ENCODE measurements at places on chromosomes 5 and 9.
A peak's percentile ranks its signal among the peaks of the same experiment; 100 is the strongest.

DNA sequence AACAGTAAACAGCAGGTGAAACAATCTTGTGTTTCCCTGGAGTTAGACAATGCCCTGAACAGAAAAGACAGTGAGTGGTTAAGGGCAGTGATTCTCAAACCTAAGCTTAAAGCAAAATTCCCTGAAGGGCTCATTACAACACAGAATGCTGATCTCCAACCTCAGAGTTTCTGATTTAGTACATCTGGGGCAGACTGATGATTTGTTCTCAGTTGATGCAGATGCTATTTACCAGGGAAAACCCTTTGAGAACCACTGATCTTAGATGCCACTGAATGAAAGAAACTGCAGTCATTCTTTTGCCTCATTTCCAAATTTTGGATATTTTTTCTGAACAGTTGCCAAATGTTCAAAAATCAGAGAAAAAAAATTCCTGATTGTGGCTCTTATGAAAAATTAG lies 18.7 kb upstream of the ADAM19 start:
- DNase-seq: no peak

DNA sequence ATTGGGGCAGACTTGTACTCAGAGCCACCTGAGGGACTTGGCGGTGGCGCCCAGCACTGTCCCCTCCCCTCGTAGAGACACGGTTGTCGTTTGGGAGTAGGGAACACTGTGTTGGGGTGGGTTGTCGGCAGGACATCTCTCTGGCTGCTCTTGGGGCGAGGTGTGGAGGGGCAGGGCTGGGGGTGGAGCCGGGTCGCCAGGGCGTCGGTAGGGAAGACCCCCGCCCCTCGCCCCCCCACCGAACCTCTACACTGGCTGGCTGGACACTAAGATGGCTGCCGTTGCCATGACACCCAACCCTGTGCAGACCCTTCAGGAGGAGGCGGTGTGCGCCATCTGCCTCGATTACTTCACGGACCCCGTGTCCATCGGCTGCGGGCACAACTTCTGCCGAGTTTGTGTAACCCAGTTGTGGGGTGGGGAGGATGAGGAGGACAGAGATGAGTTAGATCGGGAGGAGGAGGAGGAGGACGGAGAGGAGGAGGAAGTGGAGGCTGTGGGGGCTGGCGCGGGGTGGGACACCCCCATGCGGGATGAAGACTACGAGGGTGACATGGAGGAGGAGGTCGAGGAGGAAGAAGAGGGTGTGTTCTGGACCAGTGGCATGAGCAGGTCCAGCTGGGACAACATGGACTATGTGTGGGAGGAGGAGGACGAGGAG lies 778 bp downstream of the TRIM41 start:
- DNase-seq: peak; percentile 83

DNA sequence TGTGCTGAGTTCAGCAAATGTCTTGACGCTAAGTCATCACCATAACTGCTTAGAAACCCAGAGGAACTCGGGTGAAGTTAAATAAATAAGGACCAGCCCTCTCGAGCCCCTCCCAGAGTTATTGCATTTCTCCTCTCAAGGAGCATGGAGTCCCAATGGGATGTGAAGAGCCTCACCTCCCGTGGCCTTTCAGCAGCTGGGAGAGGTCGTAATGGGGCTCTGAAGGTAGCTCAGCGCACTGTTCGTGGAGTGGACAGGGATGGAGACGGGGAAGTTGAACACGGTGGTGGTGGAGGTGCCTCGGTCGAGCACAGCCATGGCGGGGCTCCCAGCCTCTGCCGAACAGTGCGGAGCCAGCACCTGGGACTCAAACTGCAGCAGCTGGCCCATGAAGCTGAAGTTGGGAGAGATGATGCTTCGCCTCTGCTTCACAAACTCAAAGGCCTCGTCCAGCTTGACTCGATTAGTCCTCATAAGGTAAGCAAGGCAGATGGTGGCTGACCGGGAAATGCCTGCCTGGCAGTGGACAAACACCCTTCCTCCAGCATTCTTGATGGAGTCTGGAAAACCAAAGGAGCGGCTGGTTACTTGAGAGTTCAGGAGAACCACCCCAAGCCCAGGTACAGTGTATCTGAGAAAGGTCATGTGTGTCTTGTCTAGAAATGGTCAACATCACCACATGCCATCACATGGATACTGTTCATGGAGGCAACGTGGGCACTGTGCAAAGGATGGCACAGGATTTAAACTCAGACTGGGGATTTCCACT lies 2.2 kb downstream of the DUSP1 start:
- DNase-seq: peak; percentile 71

- DNase-seq: no peak
These were observed 59.9 kb downstream of the ROPN1L start for GRCh38 chr5:10501554-10502075.

GRCh38 chr5:135004376-135004775 lies 29.7 kb downstream of the PITX1 start:
- DNase-seq: no peak

- DNase-seq: peak; percentile 88
These were observed 60.2 kb upstream of the TBC1D2 start for GRCh38 chr9:98315551-98316060.

GRCh38 chr5:139897982-139898381 lies 102.4 kb downstream of the PSD2 start:
- no peak for DNase-seq

- peak; percentile 79 for DNase-seq
These were observed 546 bp downstream of the DNAJB5 start for GRCh38 chr9:34989946-34990635.

GRCh38 chr9:21119093-21119770 lies 22.4 kb downstream of the IFNW1 start:
- no peak for DNase-seq

- no peak for DNase-seq
These were observed 440.4 kb downstream of the HINT1 start for GRCh38 chr5:130724658-130725057.

DNA sequence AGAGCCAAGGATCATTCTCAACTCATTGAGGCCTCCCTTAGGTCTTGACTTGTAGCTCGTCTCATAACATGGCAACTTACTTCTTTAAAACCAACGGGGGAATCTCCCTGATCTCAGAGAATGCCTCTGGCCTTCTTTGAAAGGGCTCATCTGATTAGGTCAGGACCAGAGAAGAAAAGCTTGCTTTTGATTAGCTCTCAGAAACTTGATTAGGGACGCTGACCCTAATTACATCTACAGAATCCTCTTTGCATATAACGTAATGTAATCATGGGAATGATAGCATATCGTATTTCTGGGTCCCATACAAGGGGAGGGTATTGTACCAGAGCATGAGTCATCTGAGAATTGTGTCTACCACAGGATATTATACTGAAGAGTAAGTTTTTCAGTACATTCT lies 125.1 kb upstream of the SH3GL2 start:
- DNase-seq: no peak

- no peak for DNase-seq
These were observed 273.2 kb upstream of the PANK3 start for GRCh38 chr5:168852329-168852728.

GRCh38 chr5:55927861-55928655 lies 66.7 kb downstream of the IL6ST start:
- no peak for DNase-seq

DNA sequence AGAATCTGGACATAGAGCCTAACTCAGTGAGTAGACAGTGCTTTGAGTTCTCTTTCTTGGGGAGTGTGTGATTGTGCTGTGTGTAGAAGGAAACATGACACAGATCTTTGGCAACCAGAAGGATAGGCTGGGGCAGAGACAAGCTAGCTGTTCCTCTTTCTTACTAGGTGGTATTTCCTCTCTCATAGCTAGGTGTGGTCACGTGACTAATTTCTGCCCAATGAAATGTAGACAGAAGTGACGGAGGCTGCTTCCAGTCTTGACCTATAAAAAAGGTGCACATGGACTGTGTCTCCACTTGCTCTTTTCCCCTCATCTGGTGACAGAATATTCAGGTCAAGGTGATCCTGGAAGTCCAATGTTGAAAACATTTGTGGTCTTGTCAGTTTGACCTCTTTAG lies 92.5 kb upstream of the NFIB start:
- no peak for DNase-seq

DNA sequence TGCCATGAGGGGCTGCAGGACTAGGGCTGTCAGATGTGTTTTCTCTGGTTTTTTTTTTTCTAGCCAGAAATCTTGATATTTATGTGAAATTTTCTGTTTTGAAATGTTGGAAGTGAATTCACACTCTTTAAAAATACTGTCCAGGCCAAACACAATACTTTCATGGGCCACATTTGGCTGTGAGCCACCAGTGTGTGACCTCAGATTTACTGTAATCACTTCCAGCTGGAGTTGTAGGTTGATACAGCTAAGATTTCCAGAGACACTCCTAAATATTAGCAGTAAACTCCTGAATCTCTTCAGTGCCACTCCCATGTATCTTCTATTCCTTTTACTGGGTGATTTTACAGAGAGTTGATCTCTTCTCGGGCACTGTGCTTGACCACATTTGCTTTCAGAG lies 92.2 kb upstream of the CKMT2 start:
- no peak for DNase-seq

DNA sequence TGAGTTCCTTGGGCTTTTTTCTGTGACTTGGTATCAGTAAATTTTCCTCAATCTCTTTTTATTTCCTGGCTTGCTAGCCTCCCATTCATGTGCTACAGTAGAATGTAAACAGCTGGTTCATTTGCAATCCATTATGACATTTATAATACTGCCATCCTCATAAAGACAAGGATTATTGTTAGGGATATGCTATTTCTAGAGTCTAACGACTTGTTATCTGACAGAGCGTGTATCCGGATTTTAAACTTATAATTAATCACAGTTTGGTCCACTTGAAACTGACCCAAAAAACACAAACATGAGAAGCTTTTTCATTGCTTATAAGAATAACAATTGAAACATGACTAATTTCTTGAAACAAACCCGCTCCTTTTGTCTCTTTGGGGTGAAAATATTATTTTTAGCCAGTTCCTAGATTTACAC lies 585.8 kb downstream of the TLE4 start:
- DNase-seq: no peak

DNA sequence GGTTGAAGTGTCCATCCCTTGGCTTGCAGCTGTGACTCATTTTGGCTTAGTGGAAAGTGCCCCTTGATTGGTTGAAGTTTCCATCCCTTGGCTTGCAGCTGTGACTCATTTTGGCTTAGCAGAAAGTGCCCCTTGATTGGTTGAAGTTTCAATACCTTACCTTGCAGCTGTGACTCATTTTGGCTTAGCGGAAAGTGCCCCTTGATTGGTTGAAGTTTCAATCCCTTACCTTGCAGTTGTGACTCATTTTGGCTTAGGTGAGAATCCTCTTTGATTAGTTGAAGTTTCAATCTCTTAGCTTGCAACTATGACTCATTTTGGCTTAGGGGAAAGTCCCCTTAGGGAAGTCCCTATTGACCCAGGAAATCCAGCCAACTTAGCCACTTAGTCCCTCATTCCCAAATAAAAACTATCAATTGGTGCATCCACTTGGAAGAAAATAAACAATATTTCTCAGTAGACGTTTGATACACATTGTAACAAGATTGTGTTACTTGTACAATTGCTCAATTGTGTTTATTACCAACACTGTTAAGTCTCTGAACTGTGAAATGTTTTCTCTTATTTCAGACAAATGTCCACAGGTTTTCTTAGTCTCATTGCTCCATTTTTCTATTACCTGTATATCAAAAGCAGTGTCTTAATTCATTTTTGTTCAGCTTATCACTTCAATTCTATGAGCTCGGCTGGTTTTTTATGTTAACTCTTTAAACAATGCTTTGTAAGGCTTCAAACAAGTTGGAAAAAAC lies 2308.8 kb upstream of the ACO1 start:
- peak; percentile 65 for DNase-seq

GRCh38 chr9:110687497-110687896 lies 18.9 kb downstream of the MUSK start:
- DNase-seq: no peak

- no peak for DNase-seq
These were observed 405.3 kb downstream of the TLE4 start for GRCh38 chr9:79977074-79977435.

GRCh38 chr9:16133556-16134227 lies 580.8 kb downstream of the CCDC171 start:
- DNase-seq: no peak

GRCh38 chr9:127753622-127754021 lies 18.5 kb upstream of the TOR2A start:
- no peak for DNase-seq

- DNase-seq: no peak
These were observed 40.9 kb upstream of the BNIP1 start for GRCh38 chr5:173103411-173103810.

DNA sequence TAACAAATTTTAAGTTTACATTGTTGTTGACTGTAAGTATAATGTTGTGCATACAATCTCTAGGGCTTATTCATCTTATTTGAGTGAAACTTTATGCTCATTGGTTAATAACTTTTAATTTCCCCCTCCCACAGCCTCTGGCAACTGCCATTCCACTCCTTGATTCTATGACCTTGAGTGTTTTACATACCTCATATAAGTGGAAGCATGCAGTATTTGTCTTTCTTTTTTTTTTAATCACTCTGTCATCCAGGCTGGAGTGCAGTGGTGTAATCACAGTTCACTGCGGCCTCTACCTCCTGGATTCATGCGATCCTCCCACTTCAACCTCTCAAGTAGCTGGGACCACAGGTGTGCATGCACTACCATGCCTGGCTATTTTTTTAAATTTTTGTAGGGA lies 83.9 kb downstream of the KCTD16 start:
- no peak for DNase-seq

GRCh38 chr5:132206782-132207181 lies 20.9 kb downstream of the P4HA2 start:
- DNase-seq: no peak

DNA sequence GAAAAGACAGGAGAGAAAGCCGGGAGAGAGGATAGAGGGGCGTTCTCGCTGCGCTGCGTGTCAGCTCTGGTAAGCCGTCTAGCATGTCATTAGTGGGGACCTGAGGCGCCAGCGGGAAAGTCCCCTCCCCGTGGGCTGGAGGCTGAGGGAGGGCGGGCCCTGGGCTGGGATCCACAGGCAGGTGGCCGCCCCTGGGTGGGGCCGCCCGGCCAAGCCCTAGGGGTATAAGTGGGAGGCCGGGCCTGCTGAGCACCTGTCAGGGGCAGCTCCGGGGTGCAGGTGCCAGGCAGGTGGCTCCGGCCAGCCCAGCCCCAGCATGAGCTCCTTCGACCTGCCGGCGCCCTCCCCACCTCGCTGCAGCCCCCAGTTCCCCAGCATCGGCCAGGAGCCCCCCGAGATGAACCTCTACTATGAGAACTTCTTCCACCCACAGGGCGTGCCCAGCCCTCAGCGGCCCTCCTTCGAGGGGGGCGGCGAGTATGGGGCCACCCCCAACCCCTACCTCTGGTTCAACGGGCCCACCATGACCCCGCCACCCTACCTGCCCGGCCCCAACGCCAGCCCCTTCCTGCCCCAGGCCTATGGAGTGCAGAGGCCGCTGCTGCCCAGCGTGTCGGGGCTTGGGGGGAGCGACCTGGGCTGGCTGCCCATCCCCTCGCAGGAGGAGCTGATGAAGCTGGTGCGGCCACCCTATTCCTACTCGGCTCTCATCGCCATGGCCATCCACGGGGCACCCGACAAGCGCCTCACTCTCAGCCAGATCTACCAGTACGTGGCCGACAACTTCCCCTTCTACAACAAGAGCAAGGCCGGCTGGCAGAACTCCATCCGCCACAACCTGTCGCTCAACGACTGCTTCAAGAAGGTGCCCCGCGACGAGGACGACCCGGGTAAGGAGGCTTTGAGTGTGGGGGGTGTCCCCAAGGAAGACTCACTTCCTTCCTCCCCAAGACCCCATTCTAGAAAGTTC lies at the start of gene FOXI1:
TSS of gene FOXI1 (plus strand) at position 256 of the 970 bp plus-strand sequence. CDS start at position 317, 61 bp downstream.
- no peak for DNase-seq

GRCh38 chr5:109844695-109845094 lies 155.0 kb downstream of the MAN2A1 start:
- no peak for DNase-seq
